ENCODE measurements at places on chromosomes 11 and 22.

DNA sequence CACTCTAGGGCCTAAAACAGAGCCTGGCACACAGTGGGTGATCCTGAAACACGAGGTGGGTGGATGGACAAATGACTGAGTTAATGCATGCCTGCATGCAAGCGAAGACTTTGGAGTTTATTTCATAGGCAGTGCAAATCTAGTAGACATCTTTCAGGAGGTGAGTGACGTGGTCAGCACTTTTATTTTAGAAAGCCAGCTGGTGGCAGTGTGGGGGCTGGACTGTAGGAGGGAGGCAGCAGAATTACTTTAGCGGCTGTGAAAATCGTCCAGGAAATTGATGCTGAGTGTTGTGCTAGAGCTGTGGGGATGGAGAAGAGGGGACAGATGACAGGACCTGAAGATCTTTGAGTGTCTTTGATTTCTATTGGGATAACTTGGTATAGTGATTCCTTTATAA, 47.1 kb downstream of the BMAL1 start:
- DNase-seq, result no peak

DNA sequence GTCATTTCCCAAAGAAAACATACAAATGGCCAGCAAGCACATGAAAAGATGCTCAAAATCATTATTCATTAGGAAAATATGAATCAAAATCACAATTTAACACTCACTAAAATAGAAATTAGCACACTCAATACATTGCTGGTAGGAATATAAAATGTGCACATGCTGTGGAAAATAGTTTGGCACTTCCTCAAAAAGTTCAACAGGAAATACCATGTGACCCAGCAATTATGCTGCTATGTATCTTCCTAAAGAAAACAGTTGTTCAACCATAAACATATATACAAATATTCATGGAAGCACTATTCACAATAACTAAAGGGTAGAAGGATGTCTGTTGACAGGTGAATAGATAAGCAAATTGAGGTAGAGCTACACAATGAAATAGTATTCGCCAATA, 187.3 kb upstream of the SOX6 start:
- peak; percentile 14 for DNase-seq

GRCh38 chr11:126408901-126409619, 53.6 kb downstream of the ST3GAL4 start:
- DNase-seq, result no peak

GRCh38 chr11:22130462-22131053, 62.3 kb upstream of the ANO5 start:
- peak; percentile 1 for DNase-seq

DNA sequence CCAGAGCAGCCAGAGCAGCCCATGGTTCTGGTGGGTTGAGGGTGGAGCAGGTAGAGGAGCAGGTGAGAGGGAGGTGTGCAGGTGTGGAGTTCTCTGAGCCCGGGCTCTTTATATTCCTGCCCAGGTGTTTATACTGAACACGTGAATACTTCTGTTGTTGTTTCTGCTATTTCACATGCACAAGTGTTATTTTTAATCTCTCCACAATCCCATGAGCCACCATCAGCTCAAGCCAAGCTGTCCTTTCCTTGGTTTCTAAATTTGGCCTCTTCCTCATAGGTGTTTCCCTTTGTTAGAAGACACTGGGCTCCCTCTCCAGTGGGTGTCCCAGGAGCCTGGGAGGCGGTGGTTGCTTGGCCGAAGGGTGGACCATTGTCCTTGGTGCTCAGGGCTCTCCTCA, at the start of gene KRTAP5-3:
Gene KRTAP5-3 (minus strand): TSS at position 101 of the 400 bp plus-strand sequence. CDS start 78 bp downstream, at position 23.
- no peak for DNase-seq

GRCh38 chr11:68843052-68843561, 1.4 kb upstream of the CPT1A start:
- DNase-seq, result peak; percentile 44

DNA sequence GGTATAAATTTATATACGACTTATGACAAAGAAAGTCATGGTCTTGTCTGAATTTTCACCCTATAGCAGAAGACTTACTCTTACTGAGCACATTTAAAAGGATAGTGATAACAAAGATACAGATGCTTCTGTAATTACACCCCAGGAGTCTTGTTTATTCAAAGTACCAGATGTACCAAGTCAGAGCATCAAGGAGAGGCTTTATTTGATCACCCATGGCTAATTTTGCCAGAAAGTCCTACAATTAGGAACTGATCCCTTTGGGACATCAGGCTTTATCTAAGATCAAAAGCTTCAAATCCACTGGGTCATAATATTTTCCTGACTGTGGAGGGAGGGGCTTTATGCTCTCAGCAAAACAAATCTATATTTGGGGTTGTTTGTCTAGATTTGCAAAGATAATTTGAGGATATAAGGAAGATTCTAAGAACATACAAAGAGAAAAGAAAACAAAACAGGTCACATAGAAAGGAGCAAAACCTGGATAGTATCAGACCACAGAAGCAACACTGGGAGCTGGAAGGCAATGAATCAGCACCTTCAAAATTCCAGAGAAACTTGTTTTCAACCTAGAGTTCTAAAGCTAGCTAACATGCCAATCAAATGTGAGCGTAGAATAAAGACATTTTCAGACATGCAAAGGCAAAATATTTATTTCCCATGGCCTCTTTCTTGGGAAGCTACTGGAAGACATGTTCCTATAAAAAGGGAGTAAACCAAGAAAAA, 124.8 kb upstream of the CSNK2A3 start:
- DNase-seq, result no peak

DNA sequence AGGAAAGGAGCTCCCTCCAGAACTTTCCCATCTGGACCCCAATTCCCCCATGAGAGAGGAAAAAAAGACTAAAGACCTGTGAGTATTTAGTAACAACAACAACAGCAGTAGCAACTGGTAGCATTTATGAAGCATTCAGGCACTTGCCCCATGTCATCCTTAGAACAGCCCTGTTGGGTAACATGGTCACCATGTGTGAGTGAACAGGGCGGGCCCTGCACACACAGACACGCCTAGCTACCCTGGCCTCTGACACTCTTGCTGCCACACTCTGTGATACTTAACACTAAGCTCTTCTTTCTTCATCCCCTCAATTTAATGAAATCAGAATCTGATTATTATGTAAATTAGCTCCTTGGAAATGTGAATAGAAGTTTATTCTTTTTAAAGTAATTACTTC, 26.1 kb upstream of the SLC25A18 start:
- DNase-seq, result no peak

DNA sequence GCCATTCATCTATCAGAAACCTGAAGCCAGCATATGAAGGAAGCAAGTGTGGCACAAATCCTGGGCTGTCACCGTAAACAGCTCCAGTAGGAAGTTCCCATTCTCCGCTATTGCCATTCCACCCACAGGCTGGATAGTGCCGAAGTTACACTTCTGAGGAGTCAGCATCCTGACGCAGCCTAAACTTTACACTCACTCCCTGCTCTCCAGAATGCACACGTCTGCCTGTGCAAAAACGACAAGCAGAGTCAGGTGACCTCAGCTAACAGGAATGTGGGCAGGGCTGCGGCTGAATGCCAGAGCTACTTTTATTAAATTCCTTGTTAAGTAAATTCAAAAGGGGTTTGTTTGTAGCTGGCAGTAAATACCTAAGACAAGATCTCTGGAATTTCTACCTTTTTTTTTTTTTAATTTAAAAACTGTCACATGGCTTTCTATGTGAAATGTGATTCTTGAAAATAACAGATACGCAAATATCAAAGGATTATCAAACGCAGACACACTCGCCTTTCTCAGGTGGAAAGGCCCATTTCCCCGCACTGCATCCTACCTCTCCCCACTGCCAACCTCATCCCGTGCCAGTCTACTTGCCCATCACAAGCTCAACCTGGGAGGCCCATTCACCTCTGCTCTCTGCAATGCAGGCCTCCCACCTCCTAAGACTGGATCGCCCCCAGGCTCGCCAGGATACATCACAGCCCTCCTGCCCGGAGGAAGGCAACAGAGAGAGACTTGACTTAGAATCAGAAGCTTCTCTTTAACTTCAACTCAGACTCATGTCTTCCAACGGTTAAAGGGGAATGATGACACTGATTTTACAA, 33.5 kb downstream of the NFRKB start:
- peak; percentile 88 for DNase-seq

DNA sequence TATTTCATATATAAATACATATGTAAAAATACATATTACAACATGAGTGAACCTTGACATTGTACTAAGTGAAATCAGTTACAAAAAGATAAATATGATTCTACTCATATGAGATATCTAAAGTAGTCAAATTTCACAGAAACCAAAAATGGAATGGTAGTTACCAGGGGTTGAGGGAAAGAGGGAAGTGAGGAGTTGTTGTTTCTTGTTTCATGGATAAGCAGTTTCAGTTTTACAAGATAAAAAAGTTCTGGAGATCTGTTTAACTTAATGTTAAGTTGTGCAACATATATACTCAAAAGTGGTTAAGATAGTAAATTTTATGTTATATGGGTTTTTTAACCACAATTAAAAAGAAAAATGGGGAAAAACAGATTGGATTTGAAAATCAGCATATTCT, 107.7 kb downstream of the ELP4 start:
- DNase-seq, result no peak

GRCh38 chr22:24156141-24156912, 25.0 kb upstream of the SUSD2 start:
- DNase-seq, result peak; percentile 68

DNA sequence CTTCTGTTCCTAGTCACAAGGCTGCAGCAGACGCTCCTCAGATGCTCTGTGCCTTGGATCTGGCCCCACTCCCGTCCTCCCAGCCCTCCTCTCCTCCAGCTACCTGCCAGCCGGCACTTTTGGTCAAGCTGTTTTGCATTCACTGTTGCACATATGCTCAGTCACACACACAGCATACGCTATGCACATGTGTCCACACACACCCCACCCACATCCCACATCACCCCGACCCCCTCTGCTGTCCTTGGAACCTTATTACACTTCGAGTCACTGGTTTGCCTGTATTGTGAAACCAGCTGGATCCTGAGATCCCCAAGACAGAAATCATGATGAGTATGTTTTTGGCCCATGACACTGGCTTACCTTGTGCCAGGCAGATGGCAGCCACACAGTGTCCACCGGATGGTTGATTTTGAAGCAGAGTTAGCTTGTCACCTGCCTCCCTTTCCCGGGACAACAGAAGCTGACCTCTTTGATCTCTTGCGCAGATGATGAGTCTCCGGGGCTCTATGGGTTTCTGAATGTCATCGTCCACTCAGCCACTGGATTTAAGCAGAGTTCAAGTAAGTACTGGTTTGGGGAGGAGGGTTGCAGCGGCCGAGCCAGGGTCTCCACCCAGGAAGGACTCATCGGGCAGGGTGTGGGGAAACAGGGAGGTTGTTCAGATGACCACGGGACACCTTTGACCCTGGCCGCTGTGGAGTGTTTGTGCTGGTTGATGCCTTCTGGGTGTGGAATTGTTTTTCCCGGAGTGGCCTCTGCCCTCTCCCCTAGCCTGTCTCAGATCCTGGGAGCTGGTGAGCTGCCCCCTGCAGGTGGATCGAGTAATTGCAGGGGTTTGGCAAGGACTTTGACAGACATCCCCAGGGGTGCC, 109.8 kb downstream of the BCR start:
- peak; percentile 70 for DNase-seq

DNA sequence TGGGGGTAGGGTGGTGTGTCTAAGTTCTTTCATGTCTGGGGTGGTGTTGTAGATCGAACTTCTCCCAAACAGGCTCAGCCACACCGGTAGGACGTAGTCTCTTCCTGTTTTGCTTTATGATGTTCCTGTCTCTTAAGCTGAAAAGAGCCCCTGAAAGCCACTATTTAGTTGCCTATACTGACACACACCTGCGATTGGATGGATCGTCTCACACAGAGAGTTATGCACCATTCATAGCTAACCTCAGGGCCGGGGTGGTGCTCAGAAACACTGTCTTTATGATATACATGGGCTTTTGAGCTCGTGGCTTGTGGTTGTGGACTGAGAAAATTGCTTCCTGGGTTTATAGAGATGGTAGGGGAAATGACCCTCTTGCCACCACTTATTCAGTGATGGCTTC, 137.6 kb downstream of the TEAD1 start:
- no peak for DNase-seq

GRCh38 chr11:34175284-34176019, 70.0 kb downstream of the NAT10 start:
- no peak for DNase-seq

DNA sequence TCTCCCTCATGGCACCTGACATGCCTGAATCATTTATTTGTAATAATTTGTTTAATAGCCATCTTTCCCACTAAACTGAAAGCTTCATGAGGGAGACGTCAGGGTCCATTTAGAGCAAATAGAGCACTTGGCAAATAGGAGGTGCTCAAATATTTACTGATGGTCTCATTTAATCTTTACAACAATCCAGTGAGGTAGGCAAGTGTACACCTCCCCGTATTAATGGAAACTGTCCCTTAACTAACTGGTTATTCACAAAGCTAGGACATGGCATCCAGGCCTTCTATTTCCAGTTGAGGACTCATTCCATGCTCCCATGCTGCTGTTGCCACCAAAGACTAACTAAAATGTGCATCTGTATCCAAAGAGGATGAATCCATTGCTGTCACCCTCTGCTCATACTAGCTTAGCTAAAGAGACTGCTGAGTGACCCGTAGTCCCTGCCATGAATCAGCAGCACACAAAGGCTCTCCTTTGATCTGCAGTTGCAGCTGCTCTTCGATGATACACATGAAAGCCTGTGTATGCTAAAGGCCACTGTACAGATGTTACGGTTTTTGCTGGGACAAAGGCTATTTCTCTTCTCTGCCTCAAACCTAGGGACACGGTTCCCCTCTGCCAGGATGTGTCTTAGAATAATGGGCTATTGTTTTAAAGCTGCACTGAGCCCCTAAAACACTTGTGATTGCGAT, 82.6 kb downstream of the RAB30 start:
- no peak for DNase-seq

- no peak for DNase-seq
Measured at GRCh38 chr11:115706626-115707135, 202.5 kb upstream of the CADM1 start.

GRCh38 chr11:46337626-46338345, 9.5 kb upstream of the DGKZ start:
- DNase-seq, result no peak

- no peak for DNase-seq
Measured at GRCh38 chr11:120837696-120838095, 186.2 kb upstream of the TBCEL start.

- no peak for DNase-seq
Measured at GRCh38 chr22:17892376-17892775, 118.1 kb upstream of the BID start.

DNA sequence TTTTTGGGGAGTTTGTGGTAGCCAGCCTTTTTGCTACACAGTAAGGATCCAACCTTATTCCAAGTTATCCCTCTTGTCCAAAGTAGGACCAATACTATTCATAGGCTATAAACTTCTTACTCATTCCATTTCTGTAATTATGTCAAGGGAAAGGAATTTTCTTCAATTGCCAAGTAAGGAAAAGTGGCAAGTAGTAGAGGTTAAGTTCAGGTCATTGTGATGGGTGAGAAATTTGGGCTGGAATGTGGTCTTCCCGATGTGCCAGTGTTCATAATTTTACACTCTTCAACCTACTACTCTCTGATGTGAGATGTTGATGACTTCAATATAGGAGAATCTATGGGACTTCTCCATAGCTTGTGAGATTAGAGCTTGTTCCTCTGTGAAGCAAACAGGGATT, 648.8 kb downstream of the METTL15 start:
- peak; percentile 62 for DNase-seq

- no peak for DNase-seq
Measured at GRCh38 chr11:128301756-128302155, 285.6 kb downstream of the ETS1 start.
